Effector memory CD4-positive, alpha-beta T cell (primary cell): ENCODE measurements at places on chromosomes 7 and 10.

DNA sequence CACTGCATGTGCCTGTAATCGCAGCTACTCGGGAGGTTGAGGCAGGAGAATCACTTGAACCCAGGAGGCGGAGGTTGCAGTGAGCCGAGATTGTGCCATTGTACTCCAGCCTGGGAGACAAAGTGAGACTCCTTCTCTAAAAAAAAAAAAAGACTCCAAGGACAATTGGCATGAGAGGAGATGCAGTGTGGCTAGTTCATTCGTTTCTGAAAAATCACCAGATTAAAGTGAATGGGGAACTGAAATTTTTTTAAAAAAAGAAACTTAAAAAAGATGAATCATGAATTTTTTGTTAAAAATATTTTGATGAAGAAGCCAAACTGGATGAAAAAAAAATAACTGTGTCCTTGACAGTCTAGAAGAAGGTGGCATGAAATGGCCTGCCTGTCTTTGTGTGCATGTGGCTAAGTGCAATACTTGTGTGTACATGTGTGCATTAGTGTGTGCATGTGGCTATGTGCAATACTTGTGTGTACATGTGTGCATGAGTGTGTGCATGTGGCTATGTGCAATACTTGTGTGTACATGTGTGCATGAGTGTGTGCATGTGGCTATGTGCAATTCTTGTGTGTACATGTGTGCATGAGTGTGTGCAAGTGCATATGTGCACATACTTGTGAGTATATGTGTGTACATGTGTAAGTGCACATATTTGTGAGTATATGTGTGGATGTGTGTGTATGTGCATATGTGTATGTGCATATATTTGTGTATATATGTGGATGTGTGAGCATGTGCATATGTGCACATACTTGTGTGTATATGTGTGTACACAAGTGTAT lies 391.7 kb upstream of the KLF6 start:
- DNase-seq: no peak

DNA sequence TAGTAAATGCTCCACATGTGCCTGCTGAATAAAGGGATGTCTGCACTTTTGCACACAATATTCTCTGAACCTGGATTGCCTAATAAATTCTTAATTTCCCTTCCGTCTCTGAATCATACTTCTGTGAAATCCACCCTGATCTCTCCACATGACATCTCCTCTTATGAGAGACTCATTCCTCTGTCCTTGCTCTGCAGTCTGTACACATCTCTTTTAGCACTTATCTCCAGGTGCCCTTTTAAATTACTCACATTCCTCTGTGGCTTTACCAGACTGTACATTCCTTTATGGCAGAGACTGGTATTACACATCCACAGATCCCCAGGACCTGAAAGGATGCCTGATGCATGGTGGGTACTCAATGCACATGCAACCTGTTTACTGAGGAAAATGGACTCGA lies 527.6 kb downstream of the PHTF2 start:
- no peak for DNase-seq

DNA sequence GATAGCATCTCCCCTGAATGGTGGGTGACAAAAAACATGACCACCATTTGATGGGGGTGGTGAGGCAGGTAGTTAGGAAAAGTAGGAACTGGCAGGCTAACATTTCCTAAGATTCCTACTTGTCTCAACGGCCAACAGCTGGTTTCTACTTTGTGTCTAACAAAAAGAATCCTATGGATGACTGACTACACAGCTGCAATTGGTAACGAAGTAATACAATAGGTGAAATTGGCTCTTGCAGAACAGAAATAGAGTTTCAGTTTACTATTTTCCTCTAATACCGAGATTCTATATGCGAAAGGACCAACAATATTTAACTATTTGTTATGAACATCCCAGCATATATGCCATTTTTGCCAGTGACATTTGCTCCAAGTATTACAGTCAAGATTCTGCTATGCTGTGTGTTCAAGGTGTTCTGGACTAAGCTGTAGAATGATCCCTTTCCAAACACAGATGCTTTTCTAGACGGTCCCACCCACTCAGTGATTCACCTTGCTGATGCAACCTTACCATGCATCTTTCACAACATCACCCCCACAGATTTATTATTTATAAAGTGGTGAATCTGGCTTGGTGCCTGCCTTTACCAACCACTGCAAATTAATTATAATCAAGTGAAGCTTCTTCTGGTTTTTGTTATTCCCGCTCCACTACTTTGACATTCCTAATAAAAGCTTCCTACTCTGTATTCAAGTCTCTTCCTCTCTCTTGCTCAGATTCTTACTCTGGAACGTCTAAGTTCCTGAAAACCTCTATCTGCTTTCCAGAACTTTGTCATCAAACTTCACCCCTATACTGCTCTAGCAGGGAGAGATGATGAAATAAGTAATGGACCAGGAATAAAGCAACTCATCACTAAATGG lies 16.8 kb downstream of the BBIP1 start:
- DNase-seq: no peak

- no peak for DNase-seq
These were observed 438.6 kb downstream of the TNS3 start for GRCh38 chr7:47143339-47143738.

GRCh38 chr10:104301907-104302690 lies 33.1 kb downstream of the GSTO2 start:
- no peak for DNase-seq

GRCh38 chr7:103955985-103956384 lies 33.5 kb downstream of the RELN start:
- DNase-seq: no peak

DNA sequence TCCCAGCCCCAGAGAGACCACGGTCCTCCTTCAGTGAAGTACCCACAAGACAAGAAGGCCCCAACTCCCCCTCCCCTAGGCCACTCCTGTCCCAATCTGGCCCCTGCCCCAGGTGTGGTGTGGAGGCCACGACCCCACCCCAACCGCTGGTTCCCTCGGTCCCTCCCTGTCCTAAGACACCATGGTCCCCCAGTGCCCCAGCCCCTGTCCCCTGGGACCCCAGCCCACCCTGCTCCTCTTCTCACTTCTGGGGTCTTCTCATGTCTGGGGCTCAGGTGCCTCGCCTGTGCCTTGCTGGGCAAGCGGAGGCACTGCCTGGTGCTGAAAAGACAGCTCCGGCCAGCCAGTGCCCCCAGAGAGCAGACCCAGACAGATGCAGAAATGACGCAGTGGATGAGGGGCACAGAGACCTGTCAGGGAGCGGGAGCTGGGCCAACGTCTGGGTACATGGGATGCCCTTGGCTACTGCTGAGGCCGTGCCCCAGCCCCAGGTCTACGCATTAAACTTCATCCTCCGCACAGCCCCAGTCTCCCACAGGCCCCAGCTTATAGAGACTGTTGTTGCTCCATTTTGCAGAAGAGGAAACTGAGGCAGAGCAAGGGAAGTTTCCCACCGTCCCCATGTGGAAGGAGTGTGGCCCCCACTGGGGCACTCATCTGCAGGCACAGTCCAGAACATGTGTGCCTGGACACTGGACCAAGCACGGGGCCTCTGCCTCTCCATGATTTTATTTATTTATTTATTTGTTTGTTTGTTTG lies 14.8 kb downstream of the GRIFIN start:
- DNase-seq: no peak

- no peak for DNase-seq
These were observed 486.4 kb downstream of the MAGI2 start for GRCh38 chr7:78967046-78967445.

- no peak for DNase-seq
These were observed 13.5 kb downstream of the TNPO3 start for GRCh38 chr7:129041142-129042085.

DNA sequence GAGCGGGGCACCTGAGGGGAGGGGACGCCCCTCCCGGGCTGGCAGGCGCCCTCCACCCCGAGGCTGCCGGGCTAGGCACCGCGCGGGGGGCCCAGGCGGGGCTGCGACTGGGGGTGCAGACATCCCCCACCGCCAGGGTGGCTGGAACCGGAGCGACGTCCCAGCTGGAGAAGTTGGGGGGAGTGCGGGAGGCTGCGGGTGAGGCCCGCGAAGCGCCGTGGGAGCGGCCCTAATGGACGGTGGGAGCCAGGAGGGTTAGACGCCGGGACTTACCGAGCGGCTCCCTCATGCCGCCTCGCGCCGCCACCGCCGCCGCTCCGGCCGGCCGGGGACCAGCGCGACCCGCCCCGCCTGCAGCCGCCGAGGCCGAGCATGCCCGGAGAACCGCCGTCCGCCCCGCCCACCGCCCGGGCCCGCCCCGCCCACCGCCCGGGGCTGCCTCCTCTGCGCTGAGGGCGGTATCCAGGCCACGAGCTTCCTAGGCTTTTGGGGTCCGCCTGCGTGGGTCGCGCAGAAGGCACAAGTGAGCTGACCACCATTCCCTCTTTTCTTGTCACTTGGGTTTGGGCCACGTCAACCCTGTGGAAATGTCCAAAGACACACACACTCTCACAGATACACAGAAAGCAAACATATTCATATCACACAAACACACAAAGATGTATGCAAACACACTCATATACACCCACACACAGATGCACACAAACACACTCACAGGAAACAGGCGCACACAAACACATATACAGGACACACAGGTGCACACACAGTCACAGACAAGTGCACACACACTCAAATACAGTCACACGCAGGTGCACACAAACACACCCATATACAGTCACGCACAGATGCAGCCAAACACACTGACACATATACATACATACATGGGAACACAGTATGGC lies at the start of gene JCAD:
JCAD (minus strand) TSS at position 378 of the 899 bp plus-strand sequence. CDS start 11,774 bp downstream, outside the sequence.
- DNase-seq: no peak
